ENCODE measurements at places on chromosomes 4 and X.
A peak's percentile ranks its signal among the peaks of the same experiment; 100 is the strongest.

DNA sequence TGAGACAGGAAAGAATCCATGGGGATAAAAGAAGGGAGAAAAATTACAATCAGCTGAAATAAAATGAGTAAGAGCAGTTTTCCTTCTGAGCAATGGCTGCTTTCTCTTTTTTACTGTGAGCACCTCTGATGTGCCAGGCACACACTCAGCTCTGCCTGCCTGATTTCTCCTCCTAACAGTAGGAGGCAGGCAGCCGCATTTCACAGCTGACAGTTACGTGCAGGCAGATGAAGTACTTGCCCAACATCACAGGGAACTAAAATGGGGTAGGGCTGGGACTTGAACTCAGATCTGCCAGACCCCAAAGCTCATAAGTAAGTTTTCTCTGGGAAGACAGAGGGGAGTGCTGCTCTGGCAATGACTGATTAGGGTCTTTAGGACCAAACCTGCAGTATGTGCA, 54.6 kb downstream of the C4orf50 start:
- no peak for DNase-seq

GRCh38 chrX:113545040-113545439, 704.4 kb upstream of the AMOT start:
- DNase-seq: no peak

DNA sequence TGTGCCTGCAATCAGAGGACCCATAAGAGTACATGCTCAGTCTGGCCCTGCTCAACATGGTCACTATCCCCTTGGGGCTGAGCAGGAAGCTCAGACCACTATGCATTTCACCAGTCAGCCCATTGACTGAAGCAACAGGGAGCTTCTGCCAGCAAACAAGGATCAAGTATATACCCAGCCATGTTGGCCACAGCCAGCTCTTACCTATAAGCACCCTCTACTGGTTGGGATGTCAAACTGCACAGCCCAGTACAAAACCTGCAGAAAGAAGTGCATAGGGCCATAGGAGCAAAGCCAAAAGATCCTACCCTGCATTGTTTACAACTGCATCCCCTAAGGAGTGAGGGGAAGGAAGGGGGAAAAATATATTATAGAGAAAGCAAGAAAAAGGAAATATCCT, 214.4 kb upstream of the CPEB2 start:
- DNase-seq: no peak

- DNase-seq: no peak
These were observed 19.2 kb downstream of the RASGEF1B start for GRCh38 chr4:81452452-81453006.

GRCh38 chr4:146134761-146135445, 40.6 kb upstream of the LSM6 start:
- peak; percentile 15 for DNase-seq

GRCh38 chr4:8701126-8702019, 108.8 kb downstream of the CPZ start:
- DNase-seq: no peak

GRCh38 chrX:136779346-136779781, 1.4 kb downstream of the ARHGEF6 start:
- DNase-seq: no peak

DNA sequence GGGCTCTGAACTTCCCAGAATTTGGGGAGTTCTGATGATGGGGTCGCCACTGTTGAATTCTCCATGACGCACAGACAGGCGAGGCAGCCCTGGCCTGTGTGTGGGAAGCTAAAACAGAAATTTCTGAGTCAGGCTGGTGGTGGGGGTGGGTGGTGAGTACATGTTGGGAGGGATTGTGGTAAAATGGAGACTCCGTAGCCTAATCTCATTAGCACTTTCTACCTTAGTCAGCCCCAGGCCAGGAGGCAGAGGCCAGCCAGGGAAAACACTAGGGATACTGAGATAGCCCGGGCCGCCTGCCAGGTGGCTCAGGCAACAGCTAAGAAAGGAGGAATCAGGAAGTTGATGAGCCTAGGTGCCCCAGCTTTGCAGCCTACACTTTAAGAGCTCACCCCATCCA, 39.3 kb upstream of the NHSL2 start:
- DNase-seq: no peak

DNA sequence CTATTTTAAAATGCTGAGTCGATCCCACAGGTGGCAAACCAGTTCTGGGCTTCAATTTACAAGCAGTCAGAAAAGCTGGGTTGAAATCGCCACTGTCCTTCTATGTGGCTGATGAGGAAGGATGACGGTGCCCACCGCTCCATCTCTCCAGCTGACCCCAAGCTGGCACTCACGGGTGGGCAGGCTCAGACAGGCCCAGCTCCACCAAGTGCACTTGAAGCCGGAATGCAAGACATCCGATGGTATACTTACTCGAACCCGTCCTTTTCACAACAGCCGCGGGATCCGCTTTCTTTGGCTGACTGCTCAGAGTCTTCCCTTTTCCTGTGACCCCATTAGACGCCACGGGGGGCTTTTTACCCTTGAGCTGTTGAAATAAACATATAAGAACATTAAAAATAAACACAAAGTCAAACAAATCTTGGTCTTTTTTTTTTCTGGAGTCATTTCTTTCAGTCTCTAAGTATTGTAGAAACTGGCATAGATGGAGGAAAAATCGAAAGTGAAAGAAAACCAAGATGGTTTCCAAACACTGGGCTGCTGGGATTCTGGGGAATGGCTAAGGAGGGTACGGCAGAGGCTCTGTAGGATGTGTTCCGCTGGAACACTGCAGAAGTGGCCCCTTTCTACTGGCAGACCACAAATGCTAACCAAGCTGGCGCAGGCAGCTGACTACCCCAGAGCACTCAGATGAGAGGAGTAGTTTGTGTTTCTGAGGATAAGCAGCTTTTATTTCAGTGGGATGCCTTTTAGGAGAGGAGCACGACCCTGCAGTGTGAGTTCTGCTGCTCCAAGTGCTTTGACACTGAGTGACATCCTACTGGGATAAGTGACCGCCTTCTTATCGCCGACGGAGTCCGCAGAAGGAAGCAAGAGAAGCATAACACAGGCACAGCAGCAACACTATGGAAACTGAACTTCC, 160.9 kb downstream of the AFAP1 start:
- no peak for DNase-seq

DNA sequence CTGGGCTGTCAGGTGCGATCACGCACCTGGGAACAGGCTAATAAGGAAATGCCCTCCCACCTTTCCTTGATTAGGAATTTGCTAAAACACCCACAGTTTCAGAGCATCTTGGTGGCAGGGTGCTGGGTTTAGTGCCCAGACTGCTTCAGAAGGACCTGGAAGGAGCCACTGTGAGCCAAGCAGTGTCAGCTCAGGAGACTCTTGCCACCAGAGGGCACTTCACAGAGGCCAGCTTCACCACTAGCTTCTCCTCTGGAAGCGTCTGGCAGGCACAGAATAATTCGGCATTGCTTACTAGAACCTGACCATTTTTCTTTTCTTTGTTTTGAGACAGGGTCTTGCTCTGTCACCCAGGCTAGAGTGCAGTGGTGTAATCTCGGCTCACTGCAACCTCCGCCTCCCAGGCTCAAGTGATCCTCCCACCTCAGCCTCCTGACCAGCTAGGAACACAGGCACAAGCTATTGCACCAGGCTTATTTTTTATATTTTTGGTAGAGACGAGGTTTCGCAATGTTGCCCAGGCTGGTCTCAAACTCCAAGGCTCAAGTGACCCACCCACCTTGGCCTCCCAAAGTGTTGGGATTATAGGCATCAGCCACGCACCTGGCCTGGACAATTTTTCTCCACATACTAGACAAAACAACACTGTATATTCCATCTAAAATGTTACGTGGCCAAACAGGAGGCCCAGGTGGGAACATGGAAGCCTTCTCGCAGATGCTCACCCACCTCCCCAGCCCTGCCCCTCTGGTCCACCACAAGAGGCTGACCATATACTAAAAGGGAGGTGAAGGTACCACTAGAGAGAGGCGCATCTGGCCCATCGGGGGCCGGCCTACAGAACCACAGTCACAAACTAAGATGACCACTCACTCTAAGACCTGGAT, 14.1 kb downstream of the NOP14 start:
- peak; percentile 52 for DNase-seq

GRCh38 chr4:158782551-158783360, 13.9 kb downstream of the FNIP2 start:
- DNase-seq: no peak

DNA sequence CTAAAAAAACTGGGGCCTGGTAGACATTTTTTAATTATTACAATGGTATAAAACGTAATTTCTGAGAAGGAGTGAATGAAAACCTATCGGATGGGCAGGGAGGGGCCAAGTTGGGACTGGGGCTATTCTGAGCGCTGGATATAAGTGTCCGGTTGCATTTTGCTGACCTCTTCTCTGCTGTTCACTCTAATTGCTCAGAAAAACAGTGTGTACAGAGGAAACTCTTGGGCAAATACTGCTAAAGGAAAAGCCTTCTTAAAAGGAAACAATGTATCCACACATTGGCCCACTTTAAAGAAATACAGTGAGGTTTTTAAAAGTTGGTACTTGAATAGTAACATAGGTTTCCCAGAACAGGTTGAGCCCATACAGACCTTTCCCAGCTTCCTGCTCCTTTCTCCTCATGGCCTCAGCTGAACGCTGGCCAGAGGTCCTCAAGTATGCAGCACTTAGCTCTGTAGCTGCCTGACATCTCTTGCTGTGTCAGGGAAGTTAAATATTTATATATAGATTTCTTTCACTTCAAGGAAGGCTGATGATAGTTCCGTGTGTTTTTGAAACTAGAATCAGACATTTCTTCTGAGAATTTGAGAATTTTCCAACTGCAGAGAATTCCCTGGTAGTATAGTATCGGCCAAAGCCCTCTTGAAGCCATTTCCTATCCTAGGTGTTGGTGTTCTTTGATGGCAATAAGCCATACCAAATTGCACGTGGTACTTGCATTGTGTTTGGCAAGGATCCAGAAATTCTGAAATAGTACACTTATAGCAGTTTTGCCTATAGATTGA, 97.1 kb upstream of the SLC4A4 start:
- DNase-seq: no peak

DNA sequence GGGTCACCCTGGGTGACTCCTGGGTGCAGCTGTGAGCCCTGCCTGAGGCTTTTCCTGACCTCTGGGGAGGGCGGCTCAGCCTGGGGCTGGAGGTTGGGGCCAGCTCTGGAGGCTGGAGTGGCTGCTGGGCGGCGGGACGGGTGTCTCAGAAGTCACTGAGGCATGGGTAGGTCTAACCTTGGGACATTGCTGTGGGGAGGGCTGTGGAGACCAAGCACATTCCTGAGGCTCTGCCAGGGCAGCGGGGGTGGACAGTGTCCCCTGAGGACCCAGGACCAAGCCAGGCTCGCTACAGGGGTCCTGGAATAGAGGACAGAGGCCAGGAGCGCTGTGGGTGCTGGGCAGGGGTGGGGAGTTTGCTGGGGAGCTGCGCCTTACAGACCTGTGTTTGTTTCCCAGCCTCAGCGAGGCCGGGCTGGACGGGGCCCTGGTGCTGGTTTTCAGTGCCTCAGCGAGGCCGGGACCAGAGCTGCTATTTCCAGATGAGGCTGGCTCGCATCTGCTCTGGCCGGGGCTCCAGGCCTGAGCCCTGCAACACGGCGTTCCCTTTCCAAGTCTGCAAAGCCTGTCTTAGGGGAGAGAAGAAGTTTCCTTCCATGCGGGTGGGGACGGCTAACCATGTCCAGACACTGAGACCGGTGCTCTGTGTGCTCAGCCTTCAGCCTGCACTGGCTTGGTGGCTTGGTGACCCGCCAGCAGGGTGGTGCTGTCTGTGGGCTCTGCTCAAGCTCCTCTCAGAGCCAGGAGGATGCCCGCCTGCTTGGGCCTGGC, 3.0 kb upstream of the SLC25A6 start:
- DNase-seq: no peak

GRCh38 chr4:186723292-186724057, at the start of gene FAT1:
Gene FAT1, minus strand, starts transcription at chr4:186723856. Its CDS starts 14,029 bp downstream, at chr4:186709827.
- DNase-seq: no peak

DNA sequence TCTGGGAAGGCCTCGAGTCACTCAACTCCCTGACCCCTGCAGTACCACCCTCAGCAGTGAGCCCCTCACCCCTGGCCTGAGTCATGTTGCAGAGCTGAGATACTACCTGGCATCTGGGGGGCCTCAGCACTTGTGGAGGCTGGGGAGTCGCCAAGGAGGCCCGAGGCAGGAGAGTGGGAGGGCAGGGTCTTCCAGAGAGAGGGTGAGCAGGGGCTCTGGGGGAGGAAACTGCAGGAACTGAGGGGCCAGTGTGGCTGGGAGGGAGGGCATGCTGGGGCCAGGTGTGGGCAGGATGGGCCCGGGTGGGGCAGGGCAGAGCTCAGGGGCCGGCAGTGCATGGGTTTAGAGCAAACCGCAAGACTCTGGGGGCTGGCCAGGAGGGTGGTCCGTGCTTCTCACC, 59.7 kb downstream of the SORCS2 start:
- DNase-seq: no peak

DNA sequence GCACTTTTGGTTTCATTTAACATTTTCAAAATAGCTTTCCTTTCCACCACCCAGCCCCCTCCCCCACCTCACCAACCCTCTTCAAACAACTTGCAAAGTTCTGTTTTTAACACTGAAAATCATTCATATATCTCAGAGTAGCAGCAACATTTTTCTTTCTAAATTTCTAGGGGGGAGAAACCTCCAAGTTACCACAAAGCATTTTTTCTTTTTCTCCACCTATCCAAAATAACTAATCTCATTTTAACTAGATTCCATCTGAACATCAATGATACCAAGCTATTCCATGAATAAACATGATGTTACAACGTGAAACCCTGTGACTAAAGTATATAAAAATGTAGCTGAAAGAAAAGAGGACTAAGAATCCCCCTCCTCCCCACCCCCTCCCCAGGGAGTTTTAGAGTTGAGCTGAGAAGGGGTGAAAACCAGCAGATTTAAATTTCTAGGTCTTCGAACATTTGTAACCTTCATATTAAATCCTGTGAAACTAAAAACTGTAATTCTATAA, 5.2 kb downstream of the LDB2 start:
- DNase-seq: no peak

GRCh38 chr4:164946810-164947209, 30.6 kb downstream of the TRIM61 start:
- DNase-seq: no peak

DNA sequence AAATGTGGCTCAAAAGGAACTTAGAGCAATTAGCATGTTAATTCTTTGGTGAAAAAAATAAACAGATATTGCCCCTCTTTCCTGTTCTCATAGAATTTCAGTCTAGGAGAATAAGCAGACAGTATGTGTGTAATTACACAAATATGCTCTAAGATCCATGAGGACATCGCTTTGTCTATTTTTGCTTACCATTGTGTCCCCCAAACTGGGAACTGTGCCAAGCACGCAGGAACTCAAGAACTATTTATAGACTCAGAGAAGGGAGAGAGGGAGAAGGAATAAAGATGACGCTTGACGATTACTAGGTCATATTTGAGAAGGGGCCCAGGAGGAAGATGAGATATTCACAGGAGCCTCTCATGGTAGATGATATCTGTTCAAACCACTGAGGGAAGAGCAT, 692.6 kb downstream of the RAB28 start:
- DNase-seq: no peak

DNA sequence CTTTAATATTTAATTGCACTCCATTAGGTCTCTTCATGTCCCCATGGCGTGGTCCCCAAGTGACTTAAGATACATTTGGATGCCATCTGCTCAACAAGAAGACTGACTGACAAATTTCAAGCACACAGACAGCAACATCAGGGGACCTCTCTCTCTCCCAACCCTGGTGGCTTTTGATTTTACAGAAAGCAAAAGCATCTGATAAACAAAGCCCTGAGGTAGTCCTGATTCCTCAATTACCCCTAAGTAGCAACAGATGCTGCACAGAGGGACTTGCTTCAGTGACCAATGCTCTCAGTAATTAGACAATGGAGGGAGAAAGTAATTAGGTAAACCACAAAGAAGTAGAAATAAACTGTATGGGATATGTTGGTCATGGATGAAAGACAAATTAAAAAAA, 426.4 kb downstream of the INPP4B start:
- DNase-seq: no peak

GRCh38 chrX:134679644-134680043, 21.4 kb upstream of the PLAC1 start:
- no peak for DNase-seq

- DNase-seq: no peak
These were observed 34.3 kb downstream of the NLGN3 start for GRCh38 chrX:71178908-71179307.

Measured in anterior cingulate cortex (tissue), 58 donors.